Vagina (tissue), 2 donors: ENCODE measurements at places on chromosomes 1 and 21.

DNA sequence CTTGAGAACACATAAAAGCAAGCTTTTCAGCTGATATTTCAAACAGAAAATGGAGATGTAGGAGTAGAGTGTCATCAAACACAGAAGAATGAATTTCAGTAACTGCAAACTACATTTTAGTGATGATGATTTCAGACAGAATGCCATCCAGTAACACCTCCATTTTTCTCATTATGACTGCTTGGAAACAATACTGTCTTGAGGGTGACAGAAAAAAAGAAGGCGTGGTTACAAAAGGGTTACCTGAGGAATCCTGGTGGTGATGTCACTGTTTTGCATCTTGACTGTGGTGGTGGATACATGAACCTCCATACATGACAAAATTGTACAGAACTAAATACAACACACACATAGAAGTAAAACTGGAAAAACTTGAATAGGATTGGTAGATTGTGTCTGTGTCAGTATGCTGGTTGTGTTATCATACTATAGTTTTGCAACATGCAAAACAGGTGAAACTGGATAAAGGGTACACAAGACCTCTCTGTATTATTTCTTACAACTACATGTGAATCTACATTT is 375.9 kb downstream of the PTBP2 start:
- H3K27me3 ChIP-seq = no peaks in the 10 kb centered on the region
- H3K27ac ChIP-seq = no peak overlapping the region
- no peak overlapping the region for H3K4me3 ChIP-seq
- DNase-seq = no peak
- peaks cover 9% of the 10 kb centered on the region for H3K4me1 ChIP-seq

DNA sequence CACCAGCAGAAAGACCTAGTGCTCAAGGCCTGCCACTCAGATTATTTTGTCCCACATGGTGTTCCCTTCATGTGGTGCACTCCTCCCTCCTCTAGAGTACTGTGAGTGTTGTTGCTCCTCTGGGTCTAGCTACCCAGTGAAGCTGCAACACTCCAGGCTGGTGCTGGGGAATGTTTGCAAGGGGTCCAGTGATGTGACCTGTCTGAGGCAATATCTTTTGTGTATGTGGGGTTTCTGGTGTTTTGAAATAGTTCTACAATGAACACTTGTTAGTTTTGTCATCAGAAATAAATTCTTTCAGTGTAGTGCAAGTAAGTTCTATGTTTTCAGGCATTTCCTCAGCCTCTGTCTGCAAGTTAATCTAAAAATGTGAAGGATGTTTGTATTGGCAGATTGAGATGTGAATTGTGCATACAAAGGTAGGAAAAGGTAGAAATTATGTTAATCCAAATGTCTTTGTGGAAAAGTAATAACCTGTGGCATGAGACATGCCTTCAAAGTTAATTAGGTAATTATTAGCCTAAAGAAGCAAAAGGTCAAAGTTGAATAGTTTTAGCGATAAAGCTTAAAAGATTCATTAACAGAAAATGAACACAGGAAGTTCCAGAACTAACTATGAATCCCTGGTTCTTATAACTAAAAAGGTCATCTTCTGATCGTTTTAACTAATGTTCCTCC is 616.8 kb downstream of the LTN1 start:
- H3K27me3 ChIP-seq = no peaks in the 10 kb centered on the region
- H3K4me1 ChIP-seq = no peaks in the 10 kb centered on the region

DNA sequence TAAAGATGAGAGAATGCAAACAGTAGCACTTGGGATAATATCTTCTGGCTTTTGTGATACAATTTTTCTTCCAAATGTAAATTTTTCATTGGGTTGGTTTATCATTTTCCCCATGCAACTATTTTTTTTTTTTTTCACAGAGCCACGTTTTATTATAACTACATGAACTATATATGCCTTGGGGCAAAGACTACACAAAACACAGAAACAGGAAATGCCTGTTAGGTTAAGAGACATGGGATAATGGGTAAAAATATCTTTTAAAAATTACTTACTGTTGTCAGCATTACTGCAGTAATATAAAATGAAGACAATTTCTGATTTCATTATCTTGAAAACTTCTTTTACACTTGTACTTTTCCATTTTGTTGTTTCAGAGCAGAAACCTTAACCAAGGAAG is 74.6 kb downstream of the DISP1 start:
- no peaks in the 10 kb centered on the region for H3K36me3 ChIP-seq
- H3K4me3 ChIP-seq = no peak overlapping the region
- H3K27me3 ChIP-seq = no peaks in the 10 kb centered on the region
- peaks cover 5% of the 10 kb centered on the region for H3K4me1 ChIP-seq

- H3K27ac ChIP-seq = no peak overlapping the region
- DNase-seq = no peak
- no peaks in the 10 kb centered on the region for H3K4me1 ChIP-seq
- no peaks in the 10 kb centered on the region for H3K27me3 ChIP-seq
- no peaks in the 10 kb centered on the region for H3K36me3 ChIP-seq
Measured at GRCh38 chr1:59879574-59879973, 47.0 kb downstream of the CYP2J2 start.

- no peak for DNase-seq
- H3K27ac ChIP-seq = peak overlapping the region; percentile 55
- H3K36me3 ChIP-seq = no peaks in the 10 kb centered on the region
Measured at GRCh38 chr1:201476670-201477344, 7.8 kb upstream of the PHLDA3 start.

GRCh38 chr1:163038928-163039706 is 30.0 kb upstream of the RGS4 start:
- H3K36me3 ChIP-seq = no peaks in the 10 kb centered on the region
- DNase-seq = no peak

- peaks cover 79% of the 10 kb centered on the region for H3K4me1 ChIP-seq
- no peak for DNase-seq
- no peaks in the 10 kb centered on the region for H3K36me3 ChIP-seq
- H3K27ac ChIP-seq = no peak overlapping the region
Measured at GRCh38 chr1:31013187-31013864, 52.2 kb downstream of the PUM1 start.

DNA sequence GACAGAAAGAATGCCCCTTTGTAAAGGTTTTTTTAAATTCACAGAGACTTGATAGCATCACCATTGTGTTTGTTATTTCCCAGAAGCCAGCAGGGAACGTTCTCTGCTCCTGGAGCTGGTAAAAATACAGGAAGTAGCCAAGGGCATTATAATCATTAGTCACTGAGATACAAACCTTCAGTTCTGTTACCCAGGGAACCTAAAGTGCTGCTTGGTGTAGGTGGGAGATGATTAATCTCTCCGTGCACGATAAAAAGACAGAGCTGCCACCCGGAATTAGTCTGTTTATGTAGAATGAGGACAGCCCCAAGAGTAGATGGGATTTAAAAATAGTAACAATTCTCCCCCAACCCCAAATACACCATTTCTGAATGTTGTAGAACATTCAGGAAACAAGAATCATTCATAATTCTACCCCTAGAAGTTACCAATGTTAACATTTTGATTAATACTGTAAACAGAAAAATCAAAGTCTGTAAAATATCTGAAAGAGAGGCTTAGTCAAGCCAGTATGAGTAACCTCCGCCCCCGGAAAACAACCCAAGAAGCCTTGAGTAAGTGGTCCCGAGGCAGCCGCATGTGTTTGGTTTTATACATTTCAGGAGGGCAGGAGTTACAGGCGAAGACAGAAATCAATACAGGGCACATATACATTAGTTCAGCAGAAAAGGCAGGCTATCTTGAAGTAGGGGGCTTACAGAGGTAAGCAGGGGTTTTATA is 45.3 kb upstream of the CTBS start:
- peaks cover 10% of the 10 kb centered on the region for H3K4me1 ChIP-seq
- H3K27ac ChIP-seq = no peak overlapping the region
- no peak overlapping the region for H3K4me3 ChIP-seq
- H3K36me3 ChIP-seq = no peaks in the 10 kb centered on the region
- H3K27me3 ChIP-seq = no peaks in the 10 kb centered on the region
- peak; percentile 34 for DNase-seq
